ENCODE measurements at places on chromosomes 2 and 18.

GRCh38 chr18:9944805-9945204 is 31.0 kb downstream of the VAPA start:
- DNase-seq, result no peak

DNA sequence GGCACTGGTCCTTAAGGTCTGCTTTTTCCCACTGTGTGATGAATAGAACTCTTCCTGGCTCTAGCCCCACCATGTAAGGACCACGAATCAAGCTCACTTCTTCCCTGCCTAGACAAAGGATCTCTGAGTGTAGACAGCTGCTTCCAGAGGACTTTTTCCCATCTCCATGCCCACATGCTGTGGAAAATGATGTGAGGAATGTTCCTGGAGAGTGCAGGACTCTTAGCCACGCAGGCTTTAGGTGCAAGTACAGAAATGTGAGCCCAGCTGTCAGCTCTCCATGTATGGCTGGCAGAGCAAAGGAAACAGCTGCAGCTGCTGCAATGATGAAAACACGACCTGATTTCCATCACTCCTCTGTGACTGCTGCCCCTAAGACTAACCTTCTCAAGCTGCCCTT is 35.5 kb downstream of the NXPH2 start:
- DNase-seq, result no peak

DNA sequence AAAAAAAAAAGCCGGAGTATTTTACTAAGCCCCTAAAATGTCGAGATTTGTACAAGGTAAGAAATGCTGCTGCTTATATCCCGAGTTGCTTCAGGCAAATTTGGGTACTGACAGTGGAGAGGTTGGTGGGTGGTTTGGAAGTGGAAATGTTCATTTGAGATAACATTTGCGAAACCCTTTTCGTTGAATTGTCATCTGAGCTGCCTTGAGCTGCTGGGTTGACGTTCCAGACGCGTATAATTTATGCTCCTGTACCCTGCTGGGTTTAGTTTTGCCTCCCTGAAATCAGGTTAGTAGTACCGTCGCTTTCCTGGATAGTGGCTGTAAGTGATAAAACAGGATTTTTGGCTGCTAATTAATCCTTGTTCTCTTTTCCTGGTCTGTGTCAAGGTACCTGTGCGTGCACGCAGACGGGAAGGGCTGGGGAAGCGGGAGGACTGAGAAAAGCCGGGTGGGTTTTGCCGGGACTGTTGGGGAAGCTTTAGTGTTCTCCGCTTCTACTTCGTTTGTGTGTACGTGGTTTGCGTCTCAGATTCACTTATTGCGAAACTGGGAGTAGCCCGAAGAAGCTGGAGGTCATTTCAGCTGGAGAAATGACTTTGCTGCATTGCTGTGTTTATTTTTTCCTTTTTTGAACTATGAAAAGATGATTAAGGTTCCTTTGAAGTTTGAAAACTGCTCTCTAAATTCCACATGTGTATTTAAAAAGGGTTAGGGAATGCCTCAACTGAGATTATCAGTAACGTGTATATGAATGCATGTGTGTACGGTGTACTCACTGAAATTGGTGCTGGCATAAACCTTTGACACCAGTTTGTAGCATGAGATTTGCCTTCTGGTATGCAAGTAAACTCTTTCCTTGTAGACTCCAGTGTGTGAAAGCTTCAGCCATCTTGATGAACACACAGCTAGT is 709 bp downstream of the UGP2 start:
- no peak for DNase-seq

DNA sequence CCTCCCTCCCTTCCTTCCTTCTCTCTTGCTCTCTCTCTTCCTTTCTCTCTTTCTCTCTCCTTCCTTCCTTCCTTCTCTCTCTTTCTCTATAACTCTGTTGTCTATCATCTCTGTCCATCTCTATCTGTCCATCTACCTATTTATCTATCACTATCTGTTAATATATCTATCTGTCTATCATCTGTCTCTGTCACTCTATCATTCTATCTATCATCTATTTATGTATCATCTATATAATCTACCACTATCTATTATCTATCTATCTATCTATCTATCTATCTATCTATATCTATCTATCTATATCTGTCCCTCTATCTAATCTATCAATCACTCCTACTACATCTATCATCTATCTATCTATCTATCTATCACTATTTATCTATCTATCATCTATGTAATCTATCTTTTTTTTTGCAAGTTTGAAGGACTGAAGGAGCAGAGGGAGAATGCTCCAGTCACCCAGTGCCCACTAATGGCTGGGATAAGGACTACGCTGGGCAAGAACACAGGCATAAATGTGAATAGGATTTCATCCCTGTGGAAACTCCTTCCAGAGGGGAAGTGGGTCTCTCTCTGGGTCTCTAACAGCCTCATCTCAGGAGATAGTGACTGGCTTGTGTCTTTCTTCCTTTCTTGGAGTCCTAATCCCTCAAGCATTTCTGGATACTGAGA is 427.0 kb downstream of the LPIN1 start:
- DNase-seq, result no peak

GRCh38 chr18:47566809-47567208 is 315.3 kb upstream of the SKOR2 start:
- no peak for DNase-seq

DNA sequence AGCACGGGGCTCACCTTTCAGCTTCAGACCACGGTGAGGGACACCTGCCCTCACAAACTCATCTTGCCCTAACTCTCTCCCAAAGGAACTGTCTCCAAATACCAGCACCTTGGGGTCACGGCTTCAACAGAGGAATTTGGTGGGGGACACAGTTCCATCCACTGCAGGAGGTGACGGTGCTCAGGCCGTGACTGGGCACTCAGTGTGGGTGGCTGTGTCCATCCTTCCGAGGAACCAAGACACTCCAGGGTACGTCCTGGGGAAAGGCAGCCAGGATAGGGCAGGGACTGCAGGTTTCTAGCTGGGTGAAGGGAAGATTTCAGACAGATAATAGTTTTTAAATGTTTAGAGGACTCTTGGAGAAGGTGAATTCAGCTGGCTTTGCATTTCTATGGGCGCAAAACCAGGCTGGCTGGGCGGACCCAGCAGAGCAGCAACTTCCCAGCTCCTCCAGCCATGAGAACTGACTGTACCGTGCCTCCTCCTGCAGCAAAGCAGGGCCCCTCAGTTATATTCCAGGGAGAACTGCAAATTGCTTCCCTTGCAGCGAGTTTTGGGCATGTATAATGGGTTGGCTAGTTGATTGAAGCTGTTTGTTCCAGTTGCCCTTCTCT is 23.9 kb upstream of the ALLC start:
- no peak for DNase-seq

DNA sequence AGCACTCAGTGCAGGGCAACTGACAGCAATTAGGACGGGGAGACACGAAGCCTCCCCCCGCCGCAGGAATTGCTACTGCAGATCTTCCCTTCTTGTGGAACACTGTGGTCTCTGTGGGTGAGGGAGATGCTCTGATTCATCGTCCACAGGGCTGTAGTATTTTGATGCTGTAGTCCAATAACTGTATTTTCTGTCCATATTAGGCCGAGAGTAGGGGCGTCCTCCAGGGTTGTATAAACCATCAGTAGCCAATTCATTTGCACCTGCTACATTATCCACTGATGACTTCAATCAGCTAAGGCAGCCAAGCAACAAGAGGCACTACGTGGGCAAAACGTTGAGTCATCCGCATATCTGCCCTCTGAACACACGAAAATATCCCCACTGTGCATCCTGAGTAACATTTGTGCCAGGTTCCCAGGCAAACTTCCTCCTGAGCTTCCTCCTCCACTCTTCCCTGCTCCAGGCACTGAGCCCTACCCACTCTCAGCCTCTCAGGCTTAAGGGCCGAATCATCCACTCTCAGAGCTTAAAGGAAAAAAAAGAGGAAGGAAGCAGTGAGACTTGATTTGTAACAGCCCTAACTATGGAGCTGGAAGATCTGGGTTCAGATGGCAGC is 62.1 kb downstream of the LBH start:
- no peak for DNase-seq

DNA sequence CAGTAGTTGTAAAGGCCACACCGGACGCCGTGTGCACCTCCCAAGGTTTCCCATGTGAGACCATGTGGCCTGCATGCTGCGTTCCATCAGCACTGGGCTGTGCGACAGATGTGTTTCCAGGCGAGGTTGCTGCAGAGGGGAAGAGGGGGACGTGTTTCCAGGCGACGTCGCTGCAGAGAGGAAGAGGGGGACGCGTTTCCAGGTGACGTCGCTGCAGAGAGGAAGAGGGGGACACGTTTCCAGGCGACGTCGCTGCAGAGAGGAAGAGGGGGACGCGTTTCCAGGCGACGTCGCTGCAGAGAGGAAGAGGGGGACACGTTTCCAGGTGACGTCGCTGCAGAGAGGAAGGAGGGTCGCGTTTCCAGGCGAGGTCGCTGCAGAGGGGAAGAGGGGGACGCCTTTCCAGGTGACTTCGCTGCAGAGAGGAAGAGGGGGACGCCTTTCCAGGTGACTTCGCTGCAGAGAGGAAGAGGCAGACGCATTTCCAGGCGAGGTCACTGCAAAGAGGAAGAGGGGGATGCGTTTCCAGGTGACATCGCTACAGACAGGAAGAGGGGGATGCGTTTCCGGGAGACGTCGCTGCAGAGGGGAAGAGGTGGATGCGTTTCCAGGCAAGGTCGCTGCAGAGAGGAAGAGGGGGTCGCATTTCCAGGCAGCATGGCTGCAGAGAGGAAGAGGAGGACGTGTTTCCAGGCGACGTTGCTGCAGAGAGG is 24.5 kb downstream of the NFATC1 start:
- DNase-seq, result no peak

DNA sequence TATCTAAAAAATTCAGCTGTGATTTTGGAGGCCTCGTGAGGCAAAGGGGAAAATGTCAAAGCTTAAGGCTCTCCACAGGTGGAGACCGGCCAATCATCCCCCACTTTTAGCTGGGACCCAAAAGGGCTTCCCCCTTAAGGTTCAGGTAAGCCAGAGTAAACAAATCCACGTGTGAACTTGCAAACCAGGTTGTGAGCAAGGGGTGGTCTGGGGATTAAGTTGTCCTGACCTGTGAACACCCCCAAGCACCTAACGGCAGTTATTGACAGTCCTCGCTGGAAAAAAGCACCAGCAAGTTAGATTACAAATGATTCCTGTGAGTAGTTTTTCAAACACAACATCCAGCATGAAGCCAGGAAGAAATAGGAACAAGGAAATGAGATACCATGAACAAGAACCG is 42.9 kb downstream of the MYO7B start:
- DNase-seq, result no peak
